Activated CD8-positive, alpha-beta memory T cell treated with anti-CD3 and anti-CD28 coated beads for 24 hours (primary cell): ENCODE measurements at places on chromosomes 2 and 18.

- no peak for DNase-seq
Observed at GRCh38 chr2:138652378-138652777, 127.8 kb downstream of the NXPH2 start.

DNA sequence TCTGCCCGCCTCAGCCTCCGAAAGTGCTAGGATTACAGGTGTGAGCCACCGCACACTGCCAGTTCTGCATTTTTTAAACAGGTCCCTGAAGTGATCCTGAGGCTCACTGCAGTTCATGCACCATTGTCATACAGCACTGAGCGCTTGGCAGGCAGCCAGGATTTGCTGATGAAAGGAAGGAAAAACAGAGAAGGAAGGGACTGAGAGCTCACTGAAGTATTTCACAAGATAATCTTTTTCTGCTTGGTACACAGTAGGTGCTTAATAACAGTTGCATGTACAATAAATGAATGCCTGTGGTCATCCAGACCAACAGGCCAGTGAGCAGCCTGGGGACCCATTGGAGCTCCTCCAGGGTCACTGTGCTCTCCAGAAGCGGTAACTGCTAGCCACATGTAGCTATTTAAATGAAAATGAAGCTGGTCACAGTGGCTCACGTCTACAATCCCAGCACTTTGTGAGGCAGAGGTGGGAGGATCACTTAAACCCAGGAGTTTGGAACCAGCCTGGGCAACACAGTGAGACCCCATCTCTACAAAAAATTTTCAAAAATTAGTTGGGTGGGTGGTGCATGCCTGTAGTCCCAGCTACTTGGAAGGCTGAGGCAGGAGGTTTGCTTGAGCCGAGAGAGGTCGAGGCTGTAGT lies 33.1 kb upstream of the SMAD7 start:
- no peak for DNase-seq

DNA sequence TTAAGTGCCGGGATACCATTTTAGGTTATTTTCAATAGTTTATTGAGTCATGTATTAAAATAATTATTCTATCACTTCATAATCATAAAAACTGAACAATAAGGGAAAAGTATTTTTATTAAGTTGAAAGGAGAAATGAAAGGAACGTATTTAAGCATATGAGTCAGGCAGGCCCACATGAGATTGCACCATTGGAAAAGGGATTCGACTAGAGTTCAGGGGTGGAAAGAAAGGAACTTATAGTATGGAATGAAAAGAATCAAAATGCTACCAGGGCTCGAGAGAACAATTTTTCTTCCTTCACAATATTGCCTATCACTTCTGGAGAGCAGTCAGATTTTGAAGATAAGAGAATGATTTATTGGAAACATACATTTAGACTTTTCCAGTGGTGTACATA lies 516.5 kb upstream of the NETO1 start:
- no peak for DNase-seq

GRCh38 chr2:8080063-8080462 lies 601.8 kb upstream of the ID2 start:
- no peak for DNase-seq

- DNase-seq: no peak
Observed at GRCh38 chr2:207724113-207724512, 12.7 kb downstream of the CCNYL1 start.

DNA sequence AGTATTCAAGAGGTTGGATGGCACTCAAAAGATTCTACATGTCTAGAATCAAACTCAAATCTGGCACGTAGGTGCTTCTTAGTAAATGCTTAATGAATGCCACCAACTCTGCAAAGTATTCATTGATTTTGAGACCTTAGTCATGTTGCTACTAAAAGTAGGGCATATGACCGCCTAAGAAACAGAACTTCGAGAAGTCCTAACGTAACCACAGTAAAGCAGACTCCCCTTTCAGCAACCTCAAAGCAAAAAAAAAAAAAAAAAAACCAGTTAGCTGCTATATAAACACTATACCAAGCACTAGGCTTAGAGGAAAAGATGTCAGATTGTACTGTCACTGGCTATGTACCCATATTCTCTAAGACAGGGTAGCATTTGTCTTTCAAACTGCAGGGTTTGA lies 33.9 kb downstream of the PTCD3 start:
- DNase-seq: no peak

GRCh38 chr2:57936216-57936615 lies 110.4 kb upstream of the VRK2 start:
- no peak for DNase-seq

GRCh38 chr2:106581755-106582147 lies 94.6 kb downstream of the CD8B2 start:
- DNase-seq: no peak

- no peak for DNase-seq
Observed at GRCh38 chr2:98748292-98749065, 17.5 kb upstream of the MGAT4A start.

- DNase-seq: no peak
Observed at GRCh38 chr2:217941886-217942728, 60.7 kb downstream of the TNS1 start.

- DNase-seq: no peak
Observed at GRCh38 chr2:219159771-219160185, 837 bp downstream of the NHEJ1 start.

GRCh38 chr2:26527726-26528585 lies 50.0 kb upstream of the OTOF start:
- no peak for DNase-seq

- no peak for DNase-seq
Observed at GRCh38 chr2:147373800-147374422, 470.9 kb upstream of the ACVR2A start.

DNA sequence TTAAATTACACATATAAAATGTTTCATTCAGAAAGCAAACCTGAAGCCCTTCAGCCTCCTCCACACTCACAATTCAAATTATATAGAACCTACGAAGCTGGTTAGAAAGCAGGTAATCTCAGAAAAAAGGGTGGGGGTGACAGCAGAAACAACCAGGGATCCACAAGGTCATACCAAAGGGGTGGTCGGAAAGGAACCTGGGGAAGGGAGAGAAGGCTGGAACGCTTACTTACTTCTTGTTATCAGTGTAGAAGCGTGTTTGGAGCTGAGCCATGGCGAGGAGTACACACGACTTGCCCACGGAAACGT lies 316 bp downstream of the WDR12 start:
- no peak for DNase-seq

- no peak for DNase-seq
Observed at GRCh38 chr18:5420906-5421305, 122.9 kb downstream of the EPB41L3 start.

GRCh38 chr2:98027538-98027937 lies 31.8 kb upstream of the TMEM131 start:
- DNase-seq: no peak

DNA sequence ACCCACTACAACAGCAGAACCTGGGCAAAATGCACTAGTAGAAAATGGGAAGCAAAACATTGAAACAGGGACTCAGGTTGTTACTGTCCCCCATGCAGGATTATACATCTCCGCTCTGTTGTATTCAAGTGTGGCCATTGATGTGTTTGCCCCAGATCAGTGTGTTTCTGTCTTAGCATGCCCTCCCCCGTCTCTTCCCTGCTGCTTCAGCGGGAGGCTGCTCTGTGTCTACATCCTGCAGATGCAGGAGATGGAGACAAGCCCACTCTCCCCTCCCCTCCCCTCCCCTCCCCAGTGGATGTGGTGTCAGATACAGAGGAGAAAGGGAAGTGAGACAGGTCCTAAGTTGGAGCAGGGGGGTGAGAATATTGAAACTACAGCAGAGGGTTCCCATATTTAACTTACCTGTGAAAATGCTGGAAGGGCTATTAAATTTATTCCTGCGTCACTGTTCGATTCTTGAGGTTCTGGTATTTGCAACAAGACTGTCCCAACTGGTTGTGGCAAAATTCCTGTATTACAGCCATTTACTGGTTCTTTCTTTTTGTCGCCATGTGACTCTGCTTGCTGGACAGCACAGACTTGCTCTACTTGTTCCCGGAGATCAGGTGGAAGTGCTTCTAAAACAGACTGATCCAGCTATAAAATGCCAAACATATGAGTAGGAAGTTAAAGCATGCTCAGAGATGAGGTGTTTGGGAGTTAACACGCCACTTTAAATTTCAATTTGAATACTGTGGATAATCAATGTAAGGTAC lies 67.0 kb downstream of the EIF5B start:
- no peak for DNase-seq
